ENCODE measurements at places on chromosomes 4 and X. TPM values are rescaled to one million over a fixed set of nuclear protein-coding genes. Genes with fewer than 3 reads are reported as not detected.
A peak's percentile ranks its signal among the peaks of the same experiment; 100 is the strongest.

GRCh38 chr4:111788099-111788498 is 357.2 kb upstream of the FAM241A start:
- peak; percentile 50 for DNase-seq

GRCh38 chr4:143320113-143320512 is 16.6 kb upstream of the GAB1 start:
- no peak for DNase-seq

DNA sequence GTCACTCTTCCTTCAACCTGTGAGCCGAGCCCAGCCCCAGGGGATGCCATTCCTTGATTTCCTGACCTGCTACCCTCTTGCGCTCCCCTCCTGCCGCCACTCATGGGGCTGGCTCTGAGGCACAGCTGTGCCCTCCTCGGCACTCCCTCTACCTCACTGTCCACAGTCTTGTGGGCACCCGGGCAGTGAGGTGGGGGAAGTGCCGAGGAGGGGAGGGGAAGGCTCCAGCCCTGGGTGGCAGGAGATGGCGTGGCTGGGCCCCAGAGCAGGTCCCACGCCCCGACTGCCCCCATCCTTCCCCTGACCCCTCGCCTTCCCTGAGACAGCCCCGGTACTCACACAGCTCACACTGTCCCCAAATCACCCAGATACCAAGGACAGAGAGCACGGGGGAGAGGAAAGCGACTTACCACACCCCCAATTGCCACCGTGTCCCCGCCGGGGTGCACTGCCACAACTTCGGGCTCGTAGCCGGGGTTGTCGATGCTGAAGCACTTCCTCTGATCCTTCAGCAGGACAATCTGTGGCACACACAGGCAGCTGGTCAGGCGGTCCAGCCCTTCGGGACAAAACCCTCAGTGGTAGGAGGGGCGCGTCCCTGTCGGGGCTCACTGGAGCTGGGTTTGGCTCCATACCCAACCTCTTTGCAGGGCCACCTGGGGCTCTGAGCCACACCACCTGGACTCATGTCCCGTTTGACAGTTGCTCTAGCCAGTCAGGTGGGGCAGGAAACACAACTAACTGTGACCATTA is 37.9 kb downstream of the WDR1 start:
- no peak for DNase-seq

- no peak for DNase-seq
Measured at GRCh38 chr4:75895744-75896314, 6.4 kb downstream of the PPEF2 start.

DNA sequence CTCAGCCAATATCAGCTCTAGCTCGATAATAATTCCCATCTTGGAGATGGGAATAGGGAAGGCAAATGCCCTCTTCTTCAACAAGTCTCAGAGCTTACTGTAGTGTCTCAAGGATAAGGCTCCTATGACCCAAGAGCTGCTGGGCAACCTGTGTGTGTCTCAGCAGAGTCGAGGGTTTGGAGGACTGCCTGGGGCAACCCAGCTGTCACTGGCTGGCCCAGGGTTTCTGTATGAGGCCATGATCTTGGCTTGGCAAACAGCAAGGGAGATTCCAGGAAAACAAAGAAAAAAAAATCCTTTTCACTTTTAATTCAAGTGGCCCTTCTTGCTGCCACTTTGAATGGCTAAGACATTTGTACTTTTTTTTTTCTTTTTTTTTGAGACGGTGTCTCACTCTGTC is 34.4 kb downstream of the TMSB4X start:
- DNase-seq: no peak

- no peak for DNase-seq
Measured at GRCh38 chr4:21656832-21657231, 291.7 kb downstream of the KCNIP4 start.

DNA sequence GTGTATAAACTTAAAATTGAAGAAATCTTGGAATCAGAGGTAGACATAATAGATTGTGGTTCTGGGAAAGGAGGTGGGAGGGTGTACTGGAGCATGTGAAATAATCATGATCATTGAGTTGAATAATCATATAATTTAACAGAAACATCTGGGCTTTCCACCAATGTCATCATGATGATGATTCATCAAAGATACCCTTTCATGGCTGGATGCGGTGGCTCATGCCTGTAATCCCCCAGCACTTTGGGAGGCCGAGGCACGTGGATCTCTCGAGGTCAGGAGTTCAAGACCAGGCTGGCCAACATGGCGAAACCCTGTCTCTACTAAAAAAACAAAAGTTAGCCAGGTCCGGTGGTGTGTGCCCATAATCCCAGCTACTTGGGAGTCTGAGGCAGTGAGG is 6.7 kb upstream of the RUFY3 start:
- DNase-seq: no peak

GRCh38 chr4:153748378-153748777 is 11.4 kb downstream of the RNF175 start:
- no peak for DNase-seq

GRCh38 chr4:38002451-38003071 is 42.4 kb downstream of the PTTG2 start:
- no peak for DNase-seq

- DNase-seq: no peak
Measured at GRCh38 chr4:67556436-67556835, 2.1 kb upstream of the STAP1 start.

Gene MAP3K15
- polyA plus RNA-seq: 0.20 TPM

Gene KCNE5
- 1.3 TPM for polyA plus RNA-seq

Gene SLC6A14
- not detected for polyA plus RNA-seq

Gene RHOH
- polyA plus RNA-seq: not detected
